ENCODE measurements at places on chromosomes 11 and 22. TPM values are rescaled to one million over a fixed set of nuclear protein-coding genes. Genes with fewer than 3 reads are reported as not detected.
A peak's percentile ranks its signal among the peaks of the same experiment; 100 is the strongest.

- no peaks in the 10 kb centered on the region for H3K27me3 ChIP-seq
- DNase-seq, result no peak
- no peaks in the 10 kb centered on the region for H3K36me3 ChIP-seq
- no peak overlapping the region for H3K4me3 ChIP-seq
- peaks cover 3% of the 10 kb centered on the region for H3K4me1 ChIP-seq
Measured at GRCh38 chr22:23204541-23205157, 24.3 kb downstream of the BCR start.

DNA sequence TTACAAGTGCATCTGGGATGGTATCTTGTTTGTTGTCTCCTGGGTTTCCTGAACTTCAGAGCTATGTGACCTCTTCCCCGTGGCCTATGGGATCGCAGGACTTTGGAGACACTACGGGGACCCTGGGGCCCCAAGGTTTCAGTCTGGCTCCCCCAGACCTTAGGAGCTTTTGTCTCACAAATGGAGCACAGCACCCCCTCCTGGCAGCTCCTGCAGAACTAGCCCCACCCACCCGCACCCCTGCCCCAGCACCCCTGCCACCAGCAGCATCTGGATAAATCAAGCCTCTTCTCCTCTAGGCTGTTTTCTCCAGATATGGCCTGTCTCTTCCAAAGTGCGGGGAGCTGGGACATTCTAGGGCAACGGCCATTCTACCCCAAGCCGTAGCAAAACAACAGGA lies 10.4 kb downstream of the RCOR2 start:
- DNase-seq, result no peak
- H3K36me3 ChIP-seq, result peaks cover 5% of the 10 kb centered on the region
- H3K27me3 ChIP-seq, result no peaks in the 10 kb centered on the region
- H3K4me1 ChIP-seq, result no peaks in the 10 kb centered on the region

GRCh38 chr11:95577716-95578460 lies 211.7 kb downstream of the FAM76B start:
- peak; percentile 72 for DNase-seq
- H3K27me3 ChIP-seq, result no peaks in the 10 kb centered on the region
- H3K4me1 ChIP-seq, result no peaks in the 10 kb centered on the region
- no peak overlapping the region for H3K27ac ChIP-seq
- no peak overlapping the region for H3K4me3 ChIP-seq
- no peaks in the 10 kb centered on the region for H3K36me3 ChIP-seq

DNA sequence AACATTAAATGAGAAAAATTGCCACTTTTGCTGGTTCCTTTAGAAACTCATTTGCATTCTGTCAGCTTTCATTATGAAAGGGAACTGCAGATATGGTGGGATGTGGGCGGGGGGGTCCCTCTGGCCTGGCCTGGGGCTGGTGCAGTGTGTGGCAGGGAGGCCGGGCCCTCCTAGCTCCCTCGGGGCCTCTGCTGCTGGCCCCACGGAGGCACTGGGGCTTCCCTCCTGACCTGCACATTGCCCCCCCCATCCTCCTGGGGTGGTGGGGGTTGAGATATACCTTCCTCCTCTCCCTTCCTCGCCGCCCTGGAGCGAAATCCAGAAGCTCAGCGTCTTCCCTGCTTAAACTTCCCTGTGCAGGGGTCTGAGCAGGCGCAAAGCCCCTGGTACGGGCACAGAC lies 1005.9 kb downstream of the BRD1 start:
- no peak overlapping the region for H3K27ac ChIP-seq
- H3K27me3 ChIP-seq, result no peaks in the 10 kb centered on the region
- DNase-seq, result no peak
- H3K4me3 ChIP-seq, result no peak overlapping the region

DNA sequence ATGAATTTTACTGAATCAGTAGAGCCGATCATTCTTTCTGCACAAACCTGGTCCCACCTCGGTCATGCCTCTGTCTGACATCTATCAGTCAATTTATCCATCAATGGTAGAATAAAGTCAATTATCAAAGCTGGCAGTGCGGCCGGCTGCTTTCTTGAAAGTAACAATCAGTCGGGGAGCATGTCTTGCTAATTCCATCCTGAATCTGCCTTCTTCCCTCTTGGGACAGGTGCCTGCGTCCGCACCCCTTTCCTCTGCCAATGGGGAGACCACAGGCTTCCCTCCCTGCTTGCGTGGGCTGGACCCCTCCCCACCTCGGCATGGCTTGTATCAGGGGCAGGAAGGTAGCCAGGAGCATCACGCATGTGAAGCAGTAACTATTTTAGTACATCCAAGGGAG lies 962.9 kb downstream of the BRD1 start:
- no peak overlapping the region for H3K27ac ChIP-seq
- H3K36me3 ChIP-seq, result no peaks in the 10 kb centered on the region
- DNase-seq, result no peak
- no peaks in the 10 kb centered on the region for H3K4me1 ChIP-seq
- H3K4me3 ChIP-seq, result no peak overlapping the region

DNA sequence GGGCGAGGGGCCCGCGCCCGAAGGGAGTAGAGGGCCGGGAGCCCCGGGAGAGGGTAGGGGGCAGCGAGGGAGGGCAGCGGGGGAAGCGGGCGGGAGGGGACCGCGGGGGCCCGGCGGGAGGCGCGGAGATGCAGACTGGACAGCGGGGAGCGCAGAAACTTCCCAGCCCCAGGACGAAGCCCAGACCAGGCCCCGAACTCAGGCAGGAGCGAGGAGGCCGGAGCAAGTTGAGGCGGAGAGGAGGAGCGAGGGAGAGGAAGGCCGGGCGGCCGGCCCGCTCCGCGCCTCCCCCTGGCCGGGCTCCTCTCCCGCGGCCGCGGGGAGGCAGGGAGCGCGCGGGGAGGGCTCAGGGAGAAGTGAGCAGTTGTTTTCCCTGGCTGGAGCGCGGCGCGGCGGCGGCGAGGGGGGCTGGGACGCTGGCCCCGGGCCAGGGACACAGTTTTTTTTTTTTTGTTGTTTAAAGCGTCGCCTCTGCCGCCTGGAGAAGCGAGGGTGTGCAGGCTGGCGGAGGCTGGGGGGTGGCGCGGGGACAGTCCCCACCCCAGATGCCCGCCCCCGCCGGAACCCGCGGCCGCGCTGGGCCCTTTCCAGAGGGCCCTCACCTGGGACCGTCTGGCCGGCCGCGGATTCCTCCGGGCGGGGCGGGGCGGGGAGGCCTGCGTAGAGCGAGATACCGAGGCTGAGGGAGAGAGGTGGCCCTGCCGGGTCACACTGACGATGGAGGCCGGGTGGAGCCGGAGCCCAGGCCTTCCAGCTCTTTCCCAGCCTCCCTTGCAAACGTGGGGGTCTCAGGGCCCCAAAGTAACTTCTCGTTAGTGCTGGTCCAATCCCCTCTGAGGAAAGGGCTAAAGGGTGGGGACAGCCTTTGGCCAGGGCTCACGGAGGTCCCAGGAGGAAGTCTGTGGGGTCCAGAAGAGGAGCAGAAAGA lies at the start of gene LTBP3:
TSS of gene LTBP3 (minus strand) at position 358 of the 928 bp plus-strand sequence. CDS start 400 bp downstream, outside the sequence.
- peak within 1 kb of the TSS; percentile 58 for H3K4me3 ChIP-seq
- no peaks in the 10 kb centered on the region for H3K27me3 ChIP-seq
- peak; percentile 68 for DNase-seq

DNA sequence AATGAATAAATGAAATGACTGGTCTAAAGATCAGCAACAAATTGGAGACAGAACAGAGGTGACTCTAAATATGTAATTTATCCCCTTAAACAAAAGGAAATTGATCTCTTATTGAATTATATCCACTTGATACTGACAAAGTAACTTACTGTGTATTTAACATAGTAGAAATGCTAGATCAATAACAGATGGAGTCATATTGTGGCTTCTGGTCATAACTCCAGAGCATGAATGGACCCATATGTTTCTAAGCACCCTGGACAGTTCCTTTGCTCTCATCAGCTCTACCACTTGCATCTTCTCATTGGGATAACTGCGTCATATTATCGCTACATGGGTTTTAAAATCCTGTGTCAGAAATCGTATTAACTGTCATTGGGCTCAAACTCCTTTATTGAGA lies 222.3 kb downstream of the ETS1 start:
- no peaks in the 10 kb centered on the region for H3K27me3 ChIP-seq
- peaks cover 6% of the 10 kb centered on the region for H3K4me1 ChIP-seq
- peak; percentile 54 for DNase-seq
- H3K4me3 ChIP-seq, result no peak overlapping the region
- H3K36me3 ChIP-seq, result no peaks in the 10 kb centered on the region
- no peak overlapping the region for H3K27ac ChIP-seq

- H3K27me3 ChIP-seq, result no peaks in the 10 kb centered on the region
- no peak for DNase-seq
- no peaks in the 10 kb centered on the region for H3K4me1 ChIP-seq
- no peak overlapping the region for H3K4me3 ChIP-seq
- H3K27ac ChIP-seq, result no peak overlapping the region
- H3K36me3 ChIP-seq, result no peaks in the 10 kb centered on the region
Measured at GRCh38 chr11:20795005-20795404, 125.6 kb downstream of the NELL1 start.

DNA sequence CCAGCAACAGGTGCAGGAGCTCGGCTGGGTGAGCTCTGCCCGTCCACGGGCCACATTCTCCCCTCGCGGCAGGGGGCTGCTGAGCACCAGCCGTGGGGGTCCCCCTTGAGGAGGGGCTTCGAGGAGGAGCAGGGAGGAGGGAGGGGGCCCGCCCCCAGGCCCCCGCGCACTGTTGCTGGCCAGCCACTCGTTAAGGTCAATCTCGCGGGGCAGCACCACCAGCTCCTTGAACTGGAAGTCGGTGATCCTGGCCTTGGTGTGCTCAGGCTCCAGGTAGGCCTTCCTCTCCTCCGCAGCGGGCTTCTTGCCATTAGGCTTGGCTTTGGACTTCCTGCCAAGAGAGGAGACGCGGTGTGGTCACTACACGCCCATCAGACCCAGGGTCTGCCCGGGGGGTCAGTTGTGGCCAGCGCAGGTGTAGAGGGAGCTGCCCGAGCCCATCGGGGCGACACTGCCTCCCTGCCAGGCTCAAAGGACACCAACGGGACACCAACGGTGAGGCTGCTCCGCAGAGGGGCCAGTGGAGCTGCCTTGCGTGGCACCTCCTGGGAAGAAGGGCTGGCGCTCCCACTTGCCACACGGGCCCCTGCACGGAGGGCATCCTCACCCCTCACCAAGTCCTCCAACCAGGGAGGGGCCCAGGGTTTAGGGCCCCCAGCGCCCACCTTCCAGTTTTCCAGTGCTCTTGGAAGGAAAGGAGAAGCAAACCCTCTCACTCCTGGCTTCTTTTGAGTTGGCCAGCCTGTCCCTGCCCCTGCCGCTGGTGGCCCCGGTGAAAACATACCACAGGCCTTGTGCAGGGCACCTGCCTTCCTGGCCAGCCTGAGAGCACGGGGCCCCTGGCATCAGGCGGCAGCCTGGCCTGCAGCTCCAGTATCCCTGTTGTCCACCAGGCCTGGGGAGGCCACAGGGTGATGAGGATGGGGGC lies 5.8 kb downstream of the MOB2 start:
- DNase-seq, result no peak
- no peak overlapping the region for H3K4me3 ChIP-seq
- H3K27ac ChIP-seq, result no peak overlapping the region
- H3K4me1 ChIP-seq, result peaks cover 2% of the 10 kb centered on the region
- no peaks in the 10 kb centered on the region for H3K36me3 ChIP-seq
- H3K27me3 ChIP-seq, result no peaks in the 10 kb centered on the region

Gene FGF3
- not detected for total RNA-seq

Gene CFAP300
- 0.65 TPM for total RNA-seq
